PC-9 (cell line): ENCODE measurements at places on chromosomes 3 and 15.
A peak's percentile ranks its signal among the peaks of the same experiment; 100 is the strongest.

GRCh38 chr3:127940116-127940515 lies 25.1 kb downstream of the KBTBD12 start:
- DNase-seq, result peak; percentile 52

GRCh38 chr3:46935168-46935858 lies 41.2 kb downstream of the CCDC12 start:
- DNase-seq, result peak; percentile 86

GRCh38 chr15:100041127-100041828 lies 300.5 kb downstream of the ADAMTS17 start:
- DNase-seq, result no peak

- DNase-seq, result peak; percentile 98
Observed at GRCh38 chr15:74340150-74340549, 27.3 kb downstream of the CYP11A1 start.

DNA sequence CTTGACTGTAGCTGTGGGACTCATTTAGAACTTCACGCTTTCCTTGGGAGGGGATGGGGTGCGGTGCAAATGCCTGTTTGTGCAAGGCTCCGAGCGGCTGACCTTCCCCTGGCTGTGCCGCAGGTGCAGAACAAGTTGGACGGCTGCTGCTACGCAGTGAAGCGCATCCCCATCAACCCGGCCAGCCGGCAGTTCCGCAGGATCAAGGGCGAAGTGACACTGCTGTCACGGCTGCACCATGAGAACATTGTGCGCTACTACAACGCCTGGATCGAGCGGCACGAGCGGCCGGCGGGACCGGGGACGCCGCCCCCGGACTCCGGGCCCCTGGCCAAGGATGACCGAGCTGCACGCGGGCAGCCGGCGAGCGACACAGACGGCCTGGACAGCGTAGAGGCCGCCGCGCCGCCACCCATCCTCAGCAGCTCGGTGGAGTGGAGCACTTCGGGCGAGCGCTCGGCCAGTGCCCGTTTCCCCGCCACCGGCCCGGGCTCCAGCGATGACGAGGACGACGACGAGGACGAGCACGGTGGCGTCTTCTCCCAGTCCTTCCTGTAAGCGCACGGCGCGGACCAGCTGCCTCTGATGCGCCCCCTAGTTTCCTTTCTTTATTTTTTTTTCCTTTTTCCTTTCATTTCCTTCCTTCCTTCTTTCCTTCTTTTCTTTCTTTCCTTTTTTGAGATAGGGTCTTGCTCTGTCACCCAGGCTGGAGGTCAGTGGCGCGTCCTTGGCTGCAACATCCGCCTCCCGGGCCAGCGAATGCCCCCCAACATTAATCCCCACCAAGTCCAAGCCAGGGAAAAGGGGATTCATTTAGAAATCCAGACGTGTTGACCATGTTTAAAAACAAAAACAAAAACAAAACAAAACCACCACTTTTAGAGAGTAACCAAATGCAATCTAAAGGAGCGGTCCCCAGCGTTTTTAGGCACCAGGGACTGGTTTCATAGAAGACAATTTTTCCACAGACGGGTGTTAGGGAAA lies 42.7 kb downstream of the EIF2AK4 start:
- DNase-seq, result no peak

- peak; percentile 12 for DNase-seq
Observed at GRCh38 chr3:51389423-51390183, 1.5 kb upstream of the RBM15B start.

- DNase-seq, result no peak
Observed at GRCh38 chr3:58307639-58308215, 1.4 kb downstream of the HTD2 start.

GRCh38 chr3:39350714-39351113 lies 21.2 kb downstream of the CCR8 start:
- no peak for DNase-seq

GRCh38 chr3:194328053-194328657 lies 23.0 kb downstream of the CPN2 start:
- DNase-seq, result peak; percentile 68

- no peak for DNase-seq
Observed at GRCh38 chr3:106022913-106023312, 154.1 kb upstream of the CBLB start.

- no peak for DNase-seq
Observed at GRCh38 chr15:77352887-77353286, 67.0 kb downstream of the PEAK1 start.

GRCh38 chr15:88487178-88487795 lies 19.8 kb downstream of the MRPS11 start:
- no peak for DNase-seq

DNA sequence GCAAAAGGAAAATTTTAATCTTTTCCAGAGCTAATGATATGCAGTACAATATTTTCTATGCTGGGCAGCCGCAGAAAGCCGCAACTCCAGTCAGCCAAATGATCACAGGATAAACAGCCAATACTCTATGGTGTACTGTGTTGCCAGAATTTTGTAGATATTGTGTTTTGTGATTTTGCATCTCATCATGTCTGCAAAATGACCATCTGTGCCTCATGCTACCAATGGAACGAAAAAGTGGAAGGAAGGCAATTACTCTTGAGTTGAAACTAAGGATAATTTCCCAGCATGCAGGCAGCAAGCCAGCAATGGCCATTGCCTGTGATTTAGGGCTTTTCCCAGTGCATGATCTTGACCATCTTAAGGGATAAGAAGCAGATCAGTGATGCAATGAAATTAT lies 891.9 kb downstream of the PLOD2 start:
- no peak for DNase-seq

DNA sequence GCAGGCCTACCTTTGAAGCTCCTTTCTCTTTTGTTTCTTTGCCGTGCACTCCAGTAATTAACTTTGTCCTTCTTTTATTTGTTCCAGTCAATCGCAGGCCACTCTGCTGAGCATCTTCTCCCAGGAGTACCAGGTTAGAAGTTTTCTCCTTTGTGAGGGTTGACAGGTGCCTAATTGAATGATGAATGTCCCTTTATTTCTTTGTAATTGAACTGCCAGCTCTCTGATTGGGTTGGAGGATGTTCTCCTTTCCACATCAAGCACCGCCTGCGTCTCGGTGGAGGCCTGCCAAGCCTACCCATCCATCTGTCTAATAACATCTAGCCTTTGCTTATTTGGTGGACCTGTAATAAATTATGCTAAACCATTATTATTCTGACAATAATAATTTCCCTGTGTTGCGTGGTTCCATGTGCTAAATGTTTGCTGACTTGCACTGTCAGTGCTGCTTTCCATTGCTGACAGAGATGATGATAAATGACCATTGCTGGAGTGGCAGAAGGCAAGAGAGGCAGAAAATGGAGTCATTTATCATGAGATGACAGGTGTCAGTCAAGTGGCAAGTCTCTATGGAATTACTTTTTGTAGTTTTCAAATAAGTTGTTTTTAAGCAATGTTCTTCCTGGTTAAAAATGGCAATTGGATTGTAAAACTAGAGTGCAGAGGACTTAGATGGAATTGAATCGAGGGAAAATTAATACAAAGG lies 64.9 kb downstream of the CDIN1 start:
- no peak for DNase-seq

DNA sequence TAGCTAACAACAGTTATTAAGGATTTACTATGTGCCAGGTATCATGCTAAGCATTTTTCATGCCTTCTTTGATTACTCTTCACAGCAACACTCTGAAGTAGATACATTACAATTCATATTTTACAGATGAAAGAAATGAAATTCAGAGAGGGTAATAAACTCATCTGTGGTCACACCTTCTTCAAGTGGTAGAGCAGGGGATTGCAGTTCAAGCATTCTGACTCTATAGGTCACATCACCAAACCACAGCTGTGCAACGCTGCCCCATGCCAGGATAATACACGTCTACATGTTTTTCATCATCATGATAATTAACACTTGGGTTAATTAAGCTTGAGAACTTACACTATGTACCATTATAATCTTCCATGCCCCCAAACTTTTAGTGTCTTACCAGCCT lies 98.5 kb downstream of the LRRC3B start:
- DNase-seq, result no peak

DNA sequence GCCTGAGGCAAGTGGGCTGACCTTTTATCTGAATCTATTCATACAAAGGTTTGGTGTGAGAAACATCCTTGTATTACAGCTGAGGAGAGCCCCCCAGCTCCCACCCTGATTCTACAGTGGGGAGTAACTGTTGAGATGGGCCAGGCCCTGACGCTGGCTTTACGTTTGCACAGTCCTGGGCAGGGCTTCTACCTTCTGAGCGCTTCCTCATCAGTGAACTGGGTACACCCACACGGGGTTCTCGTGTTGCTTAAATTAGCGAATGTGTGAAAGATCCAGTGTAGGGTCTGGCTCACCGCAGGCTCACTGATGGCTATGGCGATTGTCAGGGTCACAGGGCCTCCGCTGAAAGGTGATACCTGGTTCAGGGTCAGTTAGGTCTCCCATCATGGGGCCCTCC lies 7.3 kb upstream of the GHRL start:
- DNase-seq, result no peak

DNA sequence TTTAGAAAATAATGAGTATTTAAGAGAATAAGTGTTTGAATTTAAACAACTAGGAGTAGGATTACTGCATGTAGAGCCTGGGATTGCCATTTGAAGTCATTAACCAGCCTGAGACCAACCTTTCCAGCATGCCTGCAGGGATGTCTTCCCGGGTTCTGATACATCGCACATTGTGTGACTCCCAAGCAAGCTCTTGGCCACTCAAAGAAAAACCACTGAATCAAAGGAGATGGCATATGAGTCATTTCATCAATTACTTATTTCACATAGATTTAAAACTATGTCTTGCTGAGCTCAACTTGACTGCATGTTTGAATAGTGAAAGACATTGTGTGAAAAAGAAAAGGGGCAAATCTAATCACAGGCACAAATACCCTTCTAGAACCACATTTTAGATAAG lies 15.0 kb upstream of the THBS1 start:
- DNase-seq, result no peak

DNA sequence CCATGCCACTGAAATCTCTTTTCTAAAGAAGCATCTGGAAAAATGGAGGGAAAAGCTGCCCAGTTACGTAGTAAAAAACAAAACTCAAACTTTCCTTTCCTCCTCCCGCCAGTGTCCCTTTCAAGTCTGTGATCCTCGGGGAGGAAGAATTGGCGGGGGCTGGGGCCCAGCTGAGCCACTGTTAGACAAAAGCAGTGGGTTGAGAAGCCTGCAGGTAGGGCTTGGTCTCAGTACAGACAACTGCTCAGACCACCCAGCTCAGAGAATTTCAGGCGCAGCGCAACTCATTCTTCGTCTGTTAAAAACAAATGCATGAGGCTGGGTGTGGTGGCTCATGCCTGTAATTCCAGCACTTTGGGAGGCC lies 117.1 kb downstream of the MYLK start:
- no peak for DNase-seq

DNA sequence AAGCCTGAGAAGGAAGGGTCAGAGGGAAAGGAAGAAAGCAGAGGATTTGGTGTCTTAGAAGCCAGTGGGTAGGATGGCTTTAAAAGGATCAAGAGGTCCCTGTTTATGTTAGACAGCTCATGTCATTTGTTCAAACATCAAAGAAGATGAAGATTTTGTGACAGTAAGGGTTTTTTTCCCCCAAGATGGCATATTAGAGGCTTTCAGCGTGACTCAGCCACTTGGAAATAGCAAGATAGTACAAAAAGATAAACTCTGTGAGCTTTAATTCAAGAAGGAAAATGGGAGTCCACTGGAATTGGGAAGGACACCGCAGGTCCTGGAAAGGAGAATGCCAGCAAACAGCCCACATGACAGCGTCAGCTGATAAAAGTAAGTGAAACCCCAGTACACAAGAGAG lies 467.1 kb upstream of the THBS1 start:
- no peak for DNase-seq

DNA sequence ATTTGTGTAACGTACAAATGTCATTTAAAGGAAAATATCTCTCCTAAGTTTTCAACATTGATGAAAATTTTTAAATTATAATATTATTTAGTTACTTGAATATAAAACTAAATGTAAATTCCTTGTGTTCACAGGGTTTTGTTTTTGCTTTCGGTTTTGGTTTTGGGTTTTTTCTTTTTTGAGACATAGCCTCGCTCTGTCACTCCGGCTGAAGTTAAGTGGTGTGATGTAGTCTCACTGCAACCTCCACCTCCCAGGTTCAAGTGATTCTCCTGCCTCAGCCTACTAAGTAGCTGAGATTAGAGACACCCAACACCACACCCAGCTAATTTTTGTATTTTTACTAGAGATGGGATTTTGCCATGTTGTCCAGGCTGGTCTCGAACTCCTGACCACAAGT lies 79.3 kb upstream of the TCF12 start:
- DNase-seq, result no peak

DNA sequence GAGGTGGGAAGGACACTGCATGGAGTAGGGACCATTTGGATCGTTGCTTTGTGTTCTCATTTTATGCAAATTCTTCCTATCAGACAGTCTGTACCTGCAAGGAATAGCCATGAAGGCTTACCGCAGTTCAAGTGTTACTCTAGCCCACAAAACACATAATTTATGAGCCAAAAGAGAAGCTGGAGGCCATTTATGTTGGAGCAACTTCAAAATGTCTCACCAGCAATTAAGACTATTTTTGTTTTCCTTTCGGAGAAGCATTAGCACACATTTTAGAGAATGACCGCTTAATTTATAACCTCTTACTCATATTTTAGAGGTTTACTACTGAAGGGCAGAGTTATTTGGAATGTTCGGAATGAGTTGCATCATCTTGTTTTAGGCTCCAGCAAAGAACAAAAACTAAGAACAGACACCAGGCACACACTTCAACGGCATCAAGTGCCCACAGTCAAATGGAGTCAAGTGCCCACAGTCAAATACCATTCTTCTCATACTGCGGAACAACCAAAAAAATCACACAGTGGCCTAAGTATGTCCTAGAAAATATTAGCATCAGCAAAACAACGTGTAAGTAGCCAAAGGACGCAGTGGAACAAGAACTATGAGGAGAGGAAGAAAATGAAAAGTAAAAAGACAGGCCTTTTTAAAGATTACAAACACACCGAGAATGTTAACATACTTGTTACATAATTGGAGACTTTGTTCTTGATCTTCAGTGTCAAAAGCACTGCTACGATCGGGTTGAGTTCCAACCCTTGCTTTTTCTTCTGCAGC lies 17.5 kb upstream of the GOLGA8J start:
- DNase-seq, result no peak

DNA sequence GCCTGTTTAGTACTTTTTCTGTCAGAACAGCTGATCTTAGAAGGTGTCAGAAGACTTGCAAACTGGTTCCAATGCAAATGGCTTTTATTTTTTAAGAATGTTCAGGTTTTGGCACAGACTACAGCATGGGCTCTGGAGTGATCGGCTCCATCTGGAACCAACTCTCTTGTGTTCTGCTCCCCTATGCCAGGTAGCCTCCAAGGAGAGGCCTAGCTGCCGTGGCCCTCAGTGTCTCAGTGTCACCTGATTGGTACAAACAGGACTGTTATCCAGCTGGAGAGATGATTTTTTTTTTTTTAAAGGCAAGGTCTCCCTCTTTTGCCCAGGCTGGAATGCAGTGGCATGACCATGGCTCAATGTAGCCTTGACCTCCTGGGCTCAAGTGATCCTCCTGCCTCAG lies 183.1 kb downstream of the SV2B start:
- DNase-seq, result no peak

- DNase-seq, result no peak
Observed at GRCh38 chr3:37807749-37808148, 53.9 kb upstream of the CTDSPL start.

- peak; percentile 76 for DNase-seq
Observed at GRCh38 chr15:68820295-68821189, at the start of gene ANP32A. Gene ANP32A (minus strand): TSS chr15:68820895. CDS start chr15:68820751, 144 bp downstream.

- no peak for DNase-seq
Observed at GRCh38 chr15:54719325-54719724, 477.4 kb downstream of the RSL24D1 start.

- no peak for DNase-seq
Observed at GRCh38 chr3:192352142-192352541, 375.2 kb downstream of the FGF12 start.
